ENCODE measurements at places on chromosomes 3 and 15.

- DNase-seq = no peak
These were observed 112.5 kb downstream of the CPNE4 start for GRCh38 chr3:131922356-131922755.

DNA sequence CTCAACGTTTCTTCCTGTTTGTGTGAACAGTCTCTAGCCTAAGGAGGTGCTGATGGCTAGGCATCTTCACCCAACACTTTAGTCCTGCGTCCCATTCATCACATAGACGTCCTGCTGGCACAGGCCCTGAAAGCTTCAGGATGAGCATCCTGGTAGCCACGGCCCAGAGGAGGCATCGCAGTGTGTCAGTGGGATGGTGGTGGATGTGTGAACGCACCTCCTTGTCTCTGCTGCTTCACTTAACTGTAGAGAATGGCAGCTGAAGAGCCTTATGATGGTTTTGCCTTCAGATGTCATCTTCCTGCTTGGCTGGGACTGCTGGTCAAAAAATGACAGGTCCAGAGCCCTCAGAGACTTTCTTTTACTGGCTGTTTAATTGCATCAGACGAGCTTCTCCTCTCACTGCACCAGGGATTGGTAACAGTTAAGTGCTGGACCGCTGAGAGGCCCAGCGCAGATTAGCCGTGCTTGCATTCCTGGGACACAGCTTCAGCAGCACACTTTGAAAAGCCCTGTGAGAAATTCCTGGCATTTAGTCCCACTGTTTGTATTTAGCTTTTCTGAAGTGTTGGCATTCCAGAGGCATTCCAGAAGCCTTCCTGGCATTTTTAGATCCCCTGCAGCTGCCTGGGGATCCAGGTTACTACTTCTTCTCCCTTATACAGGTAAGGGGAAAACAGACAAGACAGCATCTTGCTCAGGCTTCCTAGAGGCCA lies 132.4 kb upstream of the PLXNA1 start:
- no peak for DNase-seq

DNA sequence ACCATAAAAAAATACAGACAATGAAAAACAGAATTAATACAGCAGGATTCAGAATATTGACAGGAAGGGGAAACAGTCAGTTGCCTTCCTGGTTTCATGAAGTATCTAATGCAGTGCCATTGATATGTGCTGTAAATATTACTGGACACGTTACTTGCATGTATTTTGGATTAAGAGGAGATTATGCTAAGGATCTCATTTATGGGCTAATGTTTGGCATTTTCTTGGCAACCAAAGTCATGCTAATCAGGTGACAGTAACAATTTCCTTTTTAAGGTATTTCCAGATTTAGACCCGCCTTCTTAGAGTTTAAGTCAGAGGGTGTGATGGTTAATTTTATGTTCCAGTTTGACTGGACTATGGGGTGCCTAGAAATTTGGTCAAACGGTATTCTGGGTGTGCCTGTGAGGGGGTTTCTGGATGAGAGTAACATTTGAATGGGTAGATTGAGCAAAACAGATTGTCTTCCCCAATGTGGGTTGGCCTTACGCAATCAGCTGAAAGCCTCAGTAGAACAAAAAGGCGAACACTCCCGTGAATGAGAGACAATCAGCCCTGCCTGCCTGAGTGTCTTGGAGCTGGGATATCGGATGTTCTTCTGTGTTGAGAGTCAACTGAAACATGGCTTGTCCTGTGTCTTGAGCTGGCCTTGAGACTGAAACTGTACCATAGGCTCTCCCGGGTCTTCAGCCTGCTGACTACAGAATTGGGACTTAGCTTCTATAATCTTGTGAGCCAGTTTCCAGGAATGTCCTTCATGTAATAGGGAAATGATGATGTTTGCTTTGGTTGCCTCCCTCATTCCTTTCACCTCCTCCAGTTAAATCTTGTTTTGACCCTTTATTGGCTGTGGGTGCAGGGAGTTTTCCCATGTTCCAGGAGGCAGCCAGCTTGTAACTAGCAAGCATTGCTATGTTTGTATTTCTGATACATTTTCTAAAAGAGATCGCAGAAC lies 10.5 kb downstream of the SQOR start:
- no peak for DNase-seq

GRCh38 chr3:189950258-189950657 lies 170.4 kb downstream of the P3H2 start:
- DNase-seq = no peak

DNA sequence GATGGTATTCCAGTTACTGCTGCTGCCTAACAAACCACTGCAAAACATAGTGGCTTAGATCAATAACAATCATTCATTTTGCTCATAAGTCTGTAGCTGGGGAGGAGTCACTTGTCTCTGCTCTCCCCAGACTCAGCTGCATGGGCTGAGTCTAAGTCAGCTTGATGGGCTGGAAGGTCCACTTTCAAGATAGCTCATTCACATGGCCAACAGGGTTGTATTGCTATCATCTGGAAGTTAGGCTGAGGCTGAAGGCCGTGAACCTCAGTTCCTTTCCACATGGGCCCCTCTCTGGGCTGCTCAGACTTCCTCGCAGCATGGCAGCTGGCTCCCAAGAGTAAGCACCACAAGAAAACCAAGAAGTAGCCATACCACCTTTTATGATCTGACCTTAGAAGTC lies 28.7 kb upstream of the BFSP2 start:
- no peak for DNase-seq

- DNase-seq = no peak
These were observed 216.4 kb downstream of the DPH6 start for GRCh38 chr15:35329521-35329961.

DNA sequence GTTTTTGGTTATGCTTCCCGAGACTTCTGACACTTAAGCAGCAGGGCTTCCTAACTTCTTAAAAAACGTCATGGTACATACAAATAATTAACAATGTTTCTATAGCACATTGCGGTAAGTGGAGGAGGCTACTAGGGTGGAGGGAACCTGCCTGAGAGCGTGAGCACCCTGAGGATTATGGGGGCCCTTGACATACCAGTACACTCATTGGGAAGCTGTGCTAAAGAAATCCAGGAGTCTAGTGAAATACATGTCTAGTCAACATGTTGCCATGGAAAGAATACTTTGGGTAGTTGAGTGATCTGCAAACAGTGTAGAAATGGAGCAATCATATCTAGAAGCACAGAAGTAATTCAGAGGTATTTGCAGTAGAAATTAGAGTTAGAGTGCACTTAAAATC lies 39.2 kb upstream of the MAPKBP1 start:
- DNase-seq = no peak

GRCh38 chr3:40705663-40706062 lies 180.9 kb downstream of the ZNF621 start:
- no peak for DNase-seq

DNA sequence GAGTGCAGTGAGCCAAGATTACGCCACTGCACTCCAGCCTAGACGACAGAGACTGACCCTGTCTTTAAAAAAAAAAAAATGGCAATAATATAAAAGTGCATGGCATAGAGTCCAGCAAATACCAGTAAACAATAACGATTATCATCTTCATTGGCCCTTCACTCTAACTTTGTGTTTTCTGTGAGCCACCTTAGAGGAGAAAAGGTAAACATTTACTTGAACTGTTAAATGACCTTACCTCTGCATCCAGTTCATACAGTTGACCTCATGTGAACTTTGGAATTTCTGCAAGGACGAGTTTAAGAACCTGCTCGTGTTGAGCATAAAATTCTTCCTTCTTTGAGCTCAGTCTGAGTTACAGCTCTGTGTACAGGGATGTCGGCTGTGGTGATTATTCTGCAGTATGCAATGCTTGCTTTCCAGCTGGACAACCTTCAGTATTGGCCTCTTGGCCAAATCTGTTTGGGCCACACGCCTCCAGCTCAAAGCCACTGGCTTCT lies 56.6 kb downstream of the RLBP1 start:
- no peak for DNase-seq

DNA sequence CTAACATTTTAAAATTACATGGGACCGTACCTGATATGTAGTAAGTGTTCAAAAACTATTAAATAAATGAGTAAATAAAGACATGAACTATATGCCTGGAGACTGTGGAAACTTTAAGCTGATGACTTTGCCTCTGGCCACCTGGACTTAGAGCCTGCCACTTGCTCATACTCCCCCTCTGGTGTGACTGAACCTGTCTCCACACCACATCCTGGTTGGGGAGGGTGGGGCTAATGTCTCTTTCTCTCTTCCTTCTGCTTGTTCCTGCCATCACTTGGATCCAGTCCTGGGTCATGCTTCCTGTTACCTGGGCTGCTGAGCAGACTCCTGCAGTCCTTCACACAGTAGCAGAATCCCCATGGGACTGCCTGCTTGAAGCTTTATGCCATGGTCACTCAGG lies 8.2 kb upstream of the TMEM158 start:
- no peak for DNase-seq

GRCh38 chr3:57354768-57355167 lies 62.3 kb upstream of the ASB14 start:
- DNase-seq = no peak

- DNase-seq = peak; percentile 19
These were observed 3.9 kb upstream of the DNASE1L3 start for GRCh38 chr3:58214484-58215316.

- DNase-seq = no peak
These were observed 31.5 kb downstream of the RTP1 start for GRCh38 chr3:187228740-187229139.

DNA sequence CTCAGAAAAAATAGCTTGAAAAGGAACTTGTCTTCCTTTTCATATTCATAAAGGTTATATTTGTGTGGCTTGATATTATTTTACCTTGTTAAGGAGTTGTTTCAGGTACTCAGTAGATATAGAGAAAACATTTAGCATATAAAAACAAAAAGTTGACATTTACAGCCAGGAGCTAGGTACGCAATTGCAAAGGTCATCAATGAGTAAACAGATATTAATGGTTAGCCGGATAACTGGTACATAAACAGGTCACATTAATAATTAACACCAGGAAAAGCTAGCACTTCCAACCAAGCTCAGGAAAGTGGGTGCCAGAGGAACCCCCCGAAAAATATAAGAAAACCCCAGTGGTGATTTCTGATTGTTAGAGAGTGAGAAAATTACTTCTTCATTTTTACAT lies 146.6 kb upstream of the NR2F2 start:
- DNase-seq = no peak

DNA sequence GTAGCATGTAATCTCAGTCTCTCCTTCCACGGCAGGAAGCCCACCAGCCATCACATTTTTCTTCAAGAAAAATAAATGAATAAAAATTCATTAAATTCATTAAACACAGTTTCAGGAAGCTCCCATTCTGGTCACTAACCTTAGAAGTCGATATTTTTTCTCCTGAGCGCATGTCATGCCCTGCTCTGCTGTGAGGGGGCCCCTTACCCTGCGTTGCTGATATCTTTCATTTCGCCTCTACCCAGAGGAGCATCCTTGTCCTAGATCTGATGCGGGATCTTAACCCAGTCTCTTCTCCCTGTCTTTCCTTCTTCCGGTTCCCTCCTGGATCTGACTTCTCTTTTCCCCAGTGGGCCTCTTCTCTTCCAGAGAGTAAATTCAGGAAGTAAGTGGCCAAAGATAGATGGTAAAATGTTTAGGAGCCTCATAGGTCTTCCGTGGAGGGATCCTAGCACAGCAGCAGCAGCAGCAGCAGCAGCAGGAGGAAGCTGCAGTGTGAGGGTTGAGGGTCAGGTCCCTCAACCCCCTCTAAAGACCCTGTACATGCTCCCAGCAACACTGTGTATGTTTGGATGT lies 1.4 kb upstream of the ILDR1 start:
- DNase-seq = no peak

- DNase-seq = no peak
These were observed 35.1 kb upstream of the SPTBN5 start for GRCh38 chr15:41928637-41929620.

DNA sequence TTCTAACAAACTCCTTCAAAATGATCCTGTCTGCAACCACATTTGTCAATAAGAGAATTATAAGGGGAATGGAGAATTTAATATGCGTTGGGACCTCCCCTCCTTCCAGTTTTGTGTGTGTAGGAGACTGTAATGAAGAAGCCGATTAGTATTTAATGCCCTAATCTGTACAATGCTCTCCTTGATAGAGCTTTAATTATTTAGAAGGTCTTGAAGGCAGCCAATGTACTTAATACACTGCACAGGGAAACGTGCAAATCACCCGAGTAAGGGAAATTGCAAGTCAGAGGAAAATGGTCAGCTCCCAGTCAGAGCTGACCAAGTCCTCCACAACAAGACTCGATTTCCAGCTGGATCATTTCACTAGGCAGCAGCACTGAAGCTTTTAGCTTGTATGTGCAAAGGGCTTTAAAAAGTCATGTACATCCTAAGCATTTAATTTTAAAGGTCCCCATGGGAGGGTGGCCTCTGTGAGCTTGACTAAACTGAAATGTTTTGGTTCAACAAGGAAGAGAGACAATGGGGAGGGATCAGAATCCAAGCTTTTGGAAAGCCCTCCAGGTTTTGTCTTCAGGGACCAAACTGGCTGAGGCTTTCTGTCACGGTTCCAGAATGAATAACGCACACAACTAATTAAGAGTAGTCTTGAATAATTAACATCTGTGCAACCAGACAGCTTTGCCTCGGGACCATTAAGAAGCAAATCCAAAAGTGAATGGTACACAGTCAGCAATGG lies 159.8 kb upstream of the MITF start:
- no peak for DNase-seq

DNA sequence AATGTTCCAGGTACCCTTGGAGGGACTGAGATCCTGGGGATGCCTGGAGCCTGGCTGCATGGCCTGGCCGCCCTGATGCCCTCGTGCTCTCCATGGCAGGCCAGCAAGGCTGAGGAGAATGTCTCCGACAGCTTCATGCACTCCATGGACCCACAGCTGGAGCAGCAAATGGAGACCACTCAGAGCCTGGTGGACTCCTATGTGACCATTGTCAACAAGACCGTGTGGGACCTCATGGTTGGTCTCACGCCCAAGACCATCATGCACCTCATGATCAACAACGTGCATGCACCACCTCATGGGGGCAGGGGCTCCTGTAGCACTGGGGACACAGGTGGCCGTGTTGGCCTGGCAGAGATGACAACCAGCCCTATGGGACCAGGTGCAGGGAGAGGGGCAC lies 19.7 kb downstream of the GOLGA6A start:
- DNase-seq = no peak

DNA sequence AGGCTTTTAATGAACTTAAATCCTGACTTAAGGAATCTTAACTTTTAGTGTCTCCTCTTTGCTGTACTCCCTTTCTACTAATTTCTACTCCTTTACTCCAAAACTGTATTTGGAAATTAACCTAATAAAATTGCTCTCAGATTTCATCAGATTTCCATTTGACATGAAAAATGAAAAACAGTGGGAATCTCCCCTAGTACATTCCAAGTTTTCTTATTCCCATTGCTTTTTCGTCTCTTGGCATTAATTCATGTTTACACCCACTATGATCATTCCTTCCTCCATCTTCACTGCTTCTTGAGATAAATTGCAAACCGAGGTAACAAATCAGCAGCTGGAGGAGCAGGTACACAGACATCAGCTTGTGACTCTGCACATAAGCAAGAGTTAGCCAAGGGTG lies 208.7 kb downstream of the VGLL3 start:
- no peak for DNase-seq

GRCh38 chr15:85676342-85677098 lies 118.2 kb downstream of the KLHL25 start:
- no peak for DNase-seq

- DNase-seq = no peak
These were observed 54.2 kb downstream of the PIK3R4 start for GRCh38 chr3:130692455-130692854.

GRCh38 chr3:172604895-172605646 lies 81.8 kb upstream of the TNFSF10 start:
- no peak for DNase-seq

- no peak for DNase-seq
These were observed 1.1 kb upstream of the OR4F15 start for GRCh38 chr15:101810876-101811275.

GRCh38 chr3:126295407-126295939 lies 61.7 kb downstream of the KLF15 start:
- no peak for DNase-seq
